Cardiac fibroblast (primary cell): ENCODE measurements at places on chromosomes 13 and 19.

DNA sequence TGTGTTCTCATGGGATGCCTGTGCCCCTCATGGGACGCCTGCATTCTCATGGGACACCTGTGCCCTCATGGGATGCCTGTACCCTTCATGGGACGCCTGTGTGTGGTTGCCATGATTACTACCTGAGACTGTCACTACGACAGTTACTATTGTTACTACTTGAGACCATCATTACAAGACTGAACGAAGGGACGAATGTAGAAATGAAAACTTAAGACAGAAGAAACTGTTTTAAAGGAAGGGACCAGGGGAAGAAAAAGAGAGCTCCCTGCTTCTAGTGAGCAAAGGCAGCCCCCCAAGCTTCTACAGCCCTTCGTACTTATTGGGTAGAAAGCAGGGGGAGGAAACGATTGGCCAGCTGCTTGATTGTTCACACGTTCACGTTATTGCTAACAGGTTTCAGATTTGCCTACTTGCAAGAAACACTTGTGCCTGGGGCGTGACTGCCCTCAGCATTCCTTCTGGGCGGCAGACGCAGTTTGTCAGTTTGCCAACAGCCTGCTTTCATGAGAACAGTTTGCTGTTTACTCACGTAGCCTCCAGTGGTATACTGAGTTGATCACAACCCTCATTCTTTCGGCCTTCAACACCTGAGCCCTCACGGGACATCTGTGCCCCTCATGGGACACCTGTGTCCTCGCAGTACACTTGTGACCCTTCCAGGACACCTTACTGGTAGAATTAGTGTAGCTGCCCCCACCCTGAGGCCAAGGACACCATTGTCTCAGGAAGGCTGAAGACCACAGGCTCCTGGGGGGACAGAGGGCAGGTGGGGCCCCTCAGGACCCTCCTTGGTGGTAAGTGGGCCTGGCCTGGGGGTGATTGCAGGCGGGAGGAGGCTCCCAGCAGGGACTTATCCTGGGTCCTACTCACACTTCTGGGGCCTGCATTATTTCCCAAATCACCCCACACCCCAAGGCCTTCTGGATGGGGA, 2.5 kb upstream of the S1PR4 start:
- peak; percentile 76 for DNase-seq

GRCh38 chr13:50214514-50214913, 199.3 kb downstream of the KCNRG start:
- peak; percentile 9 for DNase-seq

DNA sequence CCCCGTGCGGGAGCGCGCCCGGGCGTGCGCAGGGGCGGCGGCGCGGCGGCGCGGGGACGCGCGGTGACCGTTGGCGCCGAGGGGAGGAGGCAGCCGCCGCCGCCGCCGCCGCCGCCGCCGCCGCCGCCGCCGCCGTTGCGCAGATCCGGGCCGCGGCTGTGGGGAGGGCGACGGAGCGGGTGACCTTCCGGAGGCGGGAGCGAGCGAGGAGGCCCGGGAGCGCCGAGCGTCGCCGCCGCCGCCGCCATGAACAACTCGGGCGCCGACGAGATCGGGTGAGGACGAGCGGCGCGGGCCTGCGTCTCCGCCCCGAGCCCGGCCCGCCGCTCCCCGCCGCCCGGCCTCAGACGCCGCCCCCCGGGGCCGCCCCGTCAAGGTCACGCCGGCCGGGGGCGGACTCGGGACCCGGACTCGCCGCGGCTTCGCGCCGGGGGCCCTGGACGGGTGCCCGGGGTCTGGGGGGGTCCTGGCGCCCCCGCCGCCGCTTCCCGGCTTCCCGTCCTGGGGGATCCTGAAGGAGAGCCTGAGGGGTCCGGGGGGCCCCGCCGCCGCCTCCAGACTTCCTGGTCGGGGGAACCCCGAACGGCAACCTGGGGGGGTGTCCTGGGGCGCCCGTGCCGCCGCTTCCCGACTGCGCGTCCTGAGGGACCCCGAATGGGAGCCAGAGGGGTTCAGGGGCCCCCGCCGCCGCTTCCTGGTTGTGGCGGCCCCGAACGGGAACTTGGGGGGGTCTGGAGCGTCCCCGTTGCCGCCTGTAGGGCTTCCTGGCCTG, at the start of gene DAZAP1:
Gene DAZAP1, plus strand, starts transcription at position 59 of the 772 bp plus-strand sequence. Its CDS starts 188 bp downstream, at position 247.
- no peak for DNase-seq

DNA sequence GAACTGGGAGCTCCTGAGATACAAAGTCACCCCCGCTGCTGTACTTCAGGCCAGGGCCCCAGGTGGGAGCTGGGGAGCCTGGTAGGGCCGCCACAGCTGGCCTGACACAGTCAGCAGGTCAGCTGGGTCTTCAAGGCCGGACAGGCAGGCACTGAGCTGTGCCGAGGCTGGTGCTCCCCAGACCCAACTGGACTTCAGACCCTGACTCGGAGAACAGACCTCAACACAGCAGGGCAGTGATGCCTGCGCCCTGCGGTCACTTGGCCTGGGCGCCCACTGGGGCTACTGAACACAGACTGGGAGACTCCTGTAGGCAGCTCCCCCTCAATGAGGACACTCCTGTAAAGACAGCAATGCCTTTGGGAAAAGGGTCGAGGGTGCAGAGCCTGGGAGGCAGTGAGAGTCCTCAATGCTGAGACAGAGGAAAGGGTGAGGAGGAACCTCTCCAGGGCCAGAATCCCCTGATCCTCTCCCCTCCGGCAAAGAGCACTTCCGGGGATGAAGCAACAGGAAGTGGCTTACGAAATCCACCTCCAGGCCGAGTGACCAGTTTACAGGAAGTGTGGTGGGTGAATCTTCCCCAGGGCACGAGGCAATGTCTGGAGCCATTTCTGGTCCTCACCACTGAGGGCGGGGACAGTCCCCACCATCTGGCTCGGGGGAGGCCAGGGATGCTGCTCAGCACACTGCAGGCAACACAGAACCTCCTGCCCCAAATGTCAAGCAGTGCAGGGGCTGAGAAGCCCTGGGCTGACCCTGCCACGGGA, 40.8 kb upstream of the ISYNA1 start:
- DNase-seq, result peak; percentile 90

DNA sequence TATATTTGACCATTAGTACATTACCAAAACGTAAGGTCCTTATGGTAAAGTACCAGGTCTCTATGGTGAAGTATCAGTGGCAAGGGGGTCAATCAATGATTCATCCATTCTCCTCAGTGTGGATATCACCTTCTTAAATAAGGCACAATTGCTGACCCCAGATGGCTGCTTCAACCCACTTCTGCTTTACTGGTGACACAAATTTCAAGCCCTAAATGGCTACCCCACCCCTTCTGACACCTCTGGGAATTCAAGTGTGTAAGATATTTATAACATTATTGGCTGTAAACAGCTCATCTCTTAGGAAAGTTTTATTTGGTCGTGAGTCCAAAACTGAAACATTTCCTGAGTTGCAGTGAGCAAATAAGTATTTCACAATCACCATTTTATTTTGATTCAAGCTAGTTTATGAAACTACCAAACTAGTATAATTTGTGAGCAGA, 7.9 kb upstream of the WBP4 start:
- DNase-seq, result peak; percentile 85

DNA sequence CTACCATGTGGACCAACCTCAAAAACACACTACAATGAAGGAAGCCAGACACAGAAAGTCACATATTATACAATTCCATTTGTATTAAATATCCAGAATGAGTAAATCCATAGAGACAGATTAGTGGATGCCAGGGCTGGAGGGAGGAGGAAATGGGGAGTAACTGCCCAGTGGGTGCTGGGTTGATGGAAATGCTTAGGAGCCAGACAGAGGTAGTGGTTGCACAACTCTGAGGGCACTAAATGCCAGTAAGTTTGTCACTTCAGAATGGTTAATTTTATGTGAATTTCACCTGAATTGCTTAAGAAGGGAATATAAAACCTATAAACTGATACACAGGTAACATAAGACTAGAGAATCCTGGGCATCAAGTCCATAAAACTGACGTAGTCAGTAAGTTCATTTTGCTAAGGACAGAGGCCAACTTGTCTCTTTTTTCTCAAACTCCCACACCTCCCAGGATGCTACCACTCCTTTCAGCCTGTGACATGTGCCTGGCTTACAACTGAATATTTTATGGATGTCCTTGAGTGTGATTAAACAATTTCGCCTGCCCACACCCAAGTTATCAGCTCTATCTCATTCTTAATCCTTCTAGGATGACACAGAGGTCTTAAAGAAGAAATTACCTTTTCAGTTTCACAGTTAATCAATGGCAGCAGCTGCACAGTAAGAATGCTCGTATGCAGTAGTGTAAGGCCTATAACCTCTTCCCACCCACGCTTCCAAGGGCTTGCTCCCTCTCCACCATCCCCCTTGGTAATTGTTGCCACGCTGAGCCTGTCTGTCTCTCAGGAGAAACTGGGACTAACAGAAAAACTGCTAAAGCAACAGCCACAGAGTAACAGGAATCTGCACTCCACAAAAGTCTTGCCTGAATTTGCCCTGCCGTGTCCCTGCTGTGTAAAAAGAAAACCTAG, 5.9 kb upstream of the MLNR start:
- no peak for DNase-seq

GRCh38 chr13:40315416-40316064, 350.9 kb downstream of the FOXO1 start:
- DNase-seq, result peak; percentile 49

DNA sequence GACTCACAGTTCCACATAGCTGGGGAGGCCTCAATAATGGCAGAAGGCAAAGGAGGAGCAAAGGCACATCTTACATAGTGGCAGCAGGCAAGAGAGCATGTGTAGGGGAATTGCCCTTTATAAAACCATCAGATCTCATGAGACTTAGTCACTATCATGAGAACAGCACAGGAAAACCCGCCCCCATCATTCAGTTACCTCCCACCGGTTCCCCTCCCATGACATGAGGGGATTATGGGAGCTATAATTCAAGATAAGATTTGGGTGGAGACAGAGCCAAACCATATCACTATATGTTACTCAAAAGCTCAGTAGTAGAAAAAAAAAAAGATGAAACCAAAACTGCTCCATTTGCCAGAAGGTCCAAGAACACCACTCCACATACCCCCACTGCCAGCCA, 58.5 kb downstream of the DNAJC15 start:
- no peak for DNase-seq

DNA sequence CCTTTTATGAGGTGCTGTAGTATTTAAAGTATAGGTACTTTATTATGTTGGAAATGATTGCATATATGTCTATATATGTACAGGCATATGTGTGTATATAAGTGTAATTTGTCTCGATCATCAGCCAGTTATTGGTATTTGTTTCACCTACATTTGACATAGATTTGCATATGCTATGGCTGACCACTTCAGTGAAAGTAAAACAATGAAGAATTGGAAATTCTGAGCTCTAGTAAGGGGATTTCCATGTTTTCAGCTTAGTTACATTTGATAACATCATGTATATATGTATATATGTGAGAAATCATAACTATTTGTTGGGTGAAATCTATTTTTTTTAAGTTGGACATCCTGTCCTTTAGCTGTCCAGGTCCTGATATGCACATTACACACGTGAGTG, 1303.9 kb downstream of the EFNB2 start:
- no peak for DNase-seq

GRCh38 chr19:36245210-36246005, 30.5 kb downstream of the ZNF146 start:
- no peak for DNase-seq

GRCh38 chr13:90846936-90847335, 500.6 kb upstream of the MIR17HG start:
- DNase-seq, result no peak

GRCh38 chr13:98819382-98820010, 67.0 kb upstream of the SLC15A1 start:
- DNase-seq, result no peak

- DNase-seq, result peak; percentile 84
Measured at GRCh38 chr19:13037161-13037560, 41.9 kb downstream of the NFIX start.

DNA sequence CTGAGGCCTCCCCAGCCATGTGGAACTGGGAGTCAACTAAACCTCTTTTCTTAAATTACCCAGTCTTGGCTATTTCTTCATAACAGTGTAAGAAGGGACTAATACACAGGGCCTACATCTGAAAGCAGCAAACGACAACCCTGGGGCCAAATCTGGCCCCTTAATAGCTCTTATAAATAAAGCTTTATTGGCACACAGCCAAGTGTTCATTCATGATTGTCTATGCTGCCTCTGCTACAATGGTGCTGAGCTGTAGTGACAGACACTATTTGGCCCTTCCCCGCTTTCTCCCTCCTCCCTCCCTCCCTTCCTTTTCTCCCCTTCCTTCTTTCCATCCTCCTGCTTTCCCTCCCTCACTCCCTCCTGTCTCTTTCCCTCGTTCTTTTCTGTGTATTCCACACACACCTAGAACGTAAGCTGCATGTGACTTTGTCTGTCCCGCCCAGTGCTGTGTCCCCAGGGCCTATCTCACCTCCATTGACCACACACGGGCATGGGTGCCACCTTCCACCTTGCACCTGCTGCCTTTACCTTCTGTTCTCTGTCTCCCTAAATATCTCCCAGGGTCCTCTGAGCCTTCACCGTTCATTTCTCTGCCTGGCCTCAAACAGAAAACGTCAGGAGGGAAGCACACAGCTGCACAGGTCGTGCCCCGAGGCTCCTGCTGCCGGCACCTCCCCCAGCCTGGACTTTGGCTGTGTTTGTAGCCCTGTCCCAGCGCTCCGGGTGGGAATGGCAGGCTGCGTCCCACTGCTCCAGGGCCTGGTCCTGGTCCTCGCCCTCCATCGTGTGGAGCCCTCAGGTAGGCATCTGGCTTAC, at the start of gene PROZ:
Gene PROZ, plus strand, starts transcription at position 720 of the 819 bp plus-strand sequence. Its CDS starts 13 bp downstream, at position 733.
- no peak for DNase-seq

DNA sequence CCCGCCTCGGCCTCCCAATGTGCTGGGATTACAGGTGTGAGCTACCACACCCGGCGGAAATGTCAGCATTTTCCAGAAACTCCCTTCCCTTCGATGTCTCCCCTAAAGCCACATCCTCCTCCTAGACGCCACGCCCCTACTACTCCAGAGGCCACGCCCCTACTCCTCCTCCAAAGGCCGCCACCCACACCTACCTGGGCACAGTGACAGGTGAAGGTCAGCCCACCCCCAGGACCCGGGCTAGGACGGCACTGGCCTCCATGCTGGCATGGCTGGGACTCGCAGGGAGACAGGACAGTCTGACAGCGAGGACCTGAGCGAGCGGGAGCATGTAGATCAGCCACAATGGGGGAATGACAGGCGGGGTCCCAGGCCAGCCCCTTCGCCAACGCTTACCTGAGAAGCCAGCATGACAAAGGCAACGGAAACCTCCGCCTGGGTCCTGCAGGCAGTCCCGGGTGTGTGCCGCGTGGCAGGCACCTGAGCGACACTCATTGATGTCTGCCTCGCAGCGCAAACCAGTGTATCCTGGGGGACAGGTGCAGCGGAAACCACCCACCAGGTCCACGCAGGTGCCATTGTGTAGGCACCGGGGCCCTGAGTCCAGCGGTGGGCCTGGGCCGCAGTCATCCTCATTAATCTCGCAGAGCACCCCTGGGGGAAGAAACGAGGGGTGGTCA, 22.0 kb downstream of the NOTCH3 start:
- DNase-seq, result no peak

DNA sequence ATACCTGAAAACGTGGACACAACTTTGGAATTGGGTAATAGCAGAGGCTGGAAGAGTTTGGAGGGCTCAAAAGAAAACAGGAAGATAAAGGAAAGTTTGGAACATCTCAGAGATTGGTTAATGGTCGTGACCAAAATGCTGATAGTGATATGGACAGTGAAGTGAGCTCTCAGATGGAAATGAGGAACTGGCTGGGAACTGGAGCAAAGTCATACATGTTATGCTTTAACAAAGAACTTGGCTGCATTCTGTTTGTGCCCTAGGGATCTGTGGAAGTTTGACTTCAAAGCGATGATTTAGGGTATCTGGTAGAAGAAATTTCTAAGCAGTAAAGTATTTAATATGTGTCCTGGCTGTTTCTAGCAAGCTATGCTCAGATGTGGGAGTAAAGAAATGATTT, 136.2 kb downstream of the DNAJC3 start:
- DNase-seq, result no peak

GRCh38 chr13:91144054-91144453, 203.4 kb upstream of the MIR17HG start:
- no peak for DNase-seq

GRCh38 chr13:46396341-46396740, 9.3 kb upstream of the RUBCNL start:
- DNase-seq, result no peak
